ENCODE measurements at places on chromosomes 4 and X.
A peak's percentile ranks its signal among the peaks of the same experiment; 100 is the strongest.

DNA sequence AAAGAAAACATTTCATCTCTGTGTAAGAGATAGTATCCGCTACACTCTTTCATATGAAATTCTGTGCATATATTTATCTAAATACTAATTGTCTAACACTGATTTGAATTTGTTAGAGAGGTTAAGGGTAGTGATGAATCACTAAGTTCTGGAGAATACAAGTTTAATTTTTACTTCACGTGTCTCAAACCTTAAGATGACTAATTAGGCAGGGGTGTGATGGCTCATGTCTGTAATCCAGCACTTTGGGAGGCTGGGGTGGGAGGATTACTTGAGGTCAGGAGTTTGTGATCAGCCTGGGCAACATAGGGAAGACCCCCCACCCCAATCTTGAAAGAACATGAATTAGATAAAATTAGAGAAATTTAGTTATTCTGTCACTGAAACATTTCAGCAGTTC lies 2241.9 kb downstream of the PCDH7 start:
- DNase-seq: no peak

DNA sequence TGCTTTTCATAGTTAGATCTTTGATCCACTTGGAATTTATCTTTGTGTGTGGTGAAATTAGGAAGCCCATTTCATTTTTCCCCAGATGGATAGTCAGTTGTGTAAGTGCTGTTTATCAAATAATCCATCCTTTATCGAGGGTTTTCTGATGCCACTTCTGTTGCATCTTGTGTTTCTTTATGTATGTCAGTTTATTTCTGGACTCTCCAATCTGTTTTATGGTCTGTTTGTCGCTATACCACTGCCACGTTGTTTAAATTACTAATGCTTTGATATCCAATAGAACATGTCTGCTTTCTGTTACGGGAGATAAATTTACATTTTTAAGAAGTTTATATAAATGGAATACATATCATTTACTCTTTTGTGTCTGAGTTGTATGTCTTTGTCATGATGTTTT lies 21.0 kb downstream of the CD38 start:
- no peak for DNase-seq

DNA sequence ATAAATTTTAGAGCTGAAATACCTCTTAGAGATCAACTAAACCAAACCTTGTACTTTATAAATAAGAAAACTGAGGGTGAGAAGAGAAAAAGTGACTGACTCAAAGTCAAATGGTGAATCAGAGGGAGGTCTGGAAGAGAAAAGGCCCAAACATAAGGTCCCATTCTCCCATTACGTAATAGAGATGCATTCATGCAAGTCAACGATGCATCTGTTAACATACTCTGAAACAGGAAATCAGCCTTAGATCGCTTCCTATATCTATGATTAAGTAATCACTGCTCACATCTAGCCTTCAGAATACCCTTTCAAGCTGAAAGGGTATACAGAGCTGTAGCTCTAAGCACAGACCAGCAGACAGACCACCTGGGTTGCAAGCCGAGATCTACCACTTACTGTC lies 6.5 kb downstream of the RNF150 start:
- DNase-seq: no peak

- DNase-seq: no peak
These were observed 118.9 kb downstream of the ARSF start for GRCh38 chrX:3159995-3160720.

- no peak for DNase-seq
These were observed 147.1 kb downstream of the CPEB2 start for GRCh38 chr4:15149234-15149838.

DNA sequence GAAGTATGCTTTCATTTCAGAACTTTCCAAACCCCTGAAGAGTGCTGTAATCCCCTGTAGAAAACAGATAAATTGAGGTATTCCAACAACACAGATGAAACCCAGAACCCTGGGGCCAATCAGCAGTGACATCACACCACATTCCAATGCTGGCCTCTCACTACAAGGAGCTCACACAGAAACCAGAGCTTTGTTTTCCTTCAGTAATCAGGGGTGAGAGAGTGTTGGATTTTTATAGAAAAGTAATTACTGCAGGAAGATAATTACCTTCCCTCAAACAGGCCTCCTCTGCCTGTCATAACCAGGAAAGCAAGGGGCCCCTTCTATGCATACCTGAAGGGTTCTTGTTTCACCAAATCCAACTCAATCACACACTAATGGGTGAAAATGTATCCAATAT lies 246.2 kb downstream of the SCFD2 start:
- DNase-seq: no peak

DNA sequence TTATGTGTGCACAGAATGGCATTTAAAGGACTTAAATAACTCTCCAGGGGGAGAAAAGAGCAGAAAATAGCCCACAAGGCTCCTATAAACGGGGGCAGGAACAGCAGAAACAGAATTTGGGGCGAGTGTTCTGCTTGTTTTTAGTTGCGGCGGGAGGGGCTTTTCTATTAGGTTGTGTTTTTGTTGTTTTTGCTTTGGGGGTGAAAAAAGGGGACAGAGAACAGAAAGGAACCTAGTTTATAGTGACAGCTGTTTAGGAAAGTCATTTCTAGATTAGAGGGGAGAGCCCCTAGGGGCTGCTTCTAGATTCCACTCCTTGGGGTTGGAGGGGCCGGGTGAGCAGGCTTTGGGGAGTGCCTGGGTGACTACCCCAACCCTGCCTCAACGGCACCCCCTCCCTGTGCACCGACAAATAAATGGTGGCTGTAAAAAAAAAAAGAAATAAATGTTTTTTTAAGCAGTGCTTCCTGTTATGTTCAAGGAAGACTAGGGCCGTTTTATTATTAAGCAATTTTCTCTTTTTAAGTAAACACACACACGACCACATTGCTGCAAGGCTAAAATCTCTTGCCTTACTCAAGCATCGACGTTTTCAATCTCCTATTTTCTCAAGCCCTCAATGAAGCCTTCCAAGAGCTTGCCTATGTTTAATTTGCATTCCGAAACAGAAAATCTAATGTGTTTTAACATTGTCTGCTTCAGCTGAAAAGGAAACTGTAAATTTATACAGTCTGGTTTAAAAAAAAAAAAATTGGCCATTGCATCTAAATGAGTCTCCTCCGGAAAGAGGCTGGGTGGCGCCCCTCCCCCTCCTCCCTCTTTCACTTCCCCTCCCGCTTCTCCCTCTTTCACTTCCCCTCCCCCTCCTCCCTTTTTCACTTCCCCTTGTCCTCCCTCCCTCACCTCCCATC lies 123.3 kb upstream of the TBL1X start:
- no peak for DNase-seq

GRCh38 chr4:113344100-113344499 lies 294.6 kb downstream of the ANK2 start:
- no peak for DNase-seq

DNA sequence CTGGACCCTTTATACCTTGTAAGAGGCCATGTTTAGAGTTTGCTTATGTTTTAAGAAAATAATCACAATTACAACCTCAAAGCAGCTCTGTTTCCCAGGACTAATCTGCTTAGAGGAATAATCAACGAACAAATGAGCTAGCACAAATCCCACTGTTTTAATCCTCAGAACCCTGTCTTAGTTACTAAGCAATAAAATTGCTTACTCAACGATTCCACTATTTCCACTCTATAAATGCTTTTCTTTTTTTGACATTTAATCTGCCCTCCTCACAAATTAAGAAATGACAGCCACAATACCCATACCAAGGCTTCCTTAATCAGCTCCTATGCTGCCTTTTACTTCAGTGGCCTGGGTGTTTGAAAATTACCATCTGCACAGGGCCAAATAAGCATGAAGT lies 48.8 kb downstream of the FAM120C start:
- DNase-seq: no peak

GRCh38 chrX:64976673-64977040 lies 407 bp upstream of the ZC4H2 start:
- DNase-seq: no peak

DNA sequence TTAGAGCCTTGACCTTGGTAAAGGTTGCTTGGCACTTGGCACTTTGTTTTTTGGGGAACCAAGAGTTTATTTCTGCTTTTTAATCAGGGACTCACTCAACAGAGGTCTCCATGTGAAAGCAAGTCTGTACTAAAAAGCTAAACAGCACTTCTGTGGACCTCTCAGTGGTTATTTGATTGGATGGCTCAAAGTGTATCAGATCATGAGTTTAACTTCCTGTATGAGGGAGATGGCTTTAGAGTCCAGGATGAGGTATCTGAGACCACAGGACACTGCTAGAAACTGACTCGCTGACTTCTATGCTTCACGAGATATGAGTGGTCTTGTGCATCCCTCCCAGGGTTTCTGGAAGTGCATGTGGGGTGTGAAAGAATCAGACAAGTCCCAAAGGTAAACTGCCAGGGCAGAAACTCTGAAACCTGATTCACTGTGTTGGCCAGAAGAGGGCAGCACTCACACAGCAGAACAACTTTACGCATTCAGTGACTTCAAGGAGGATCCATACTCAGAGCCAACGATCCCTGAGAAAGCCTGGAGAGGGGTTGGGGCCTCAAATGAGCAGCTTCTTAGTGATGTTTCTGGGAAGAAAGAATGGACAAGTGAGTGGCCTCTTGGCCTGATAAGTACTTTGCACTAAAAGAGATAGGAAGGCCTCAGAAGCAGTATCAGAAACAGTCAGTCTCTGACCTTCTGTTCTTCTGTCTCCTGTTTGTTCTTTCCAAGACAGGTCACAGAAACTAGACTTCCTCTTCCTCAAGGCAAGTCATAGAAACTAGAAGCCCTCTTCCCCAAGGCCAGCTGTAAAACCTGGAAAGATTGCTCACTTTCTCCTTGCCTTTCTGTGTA lies 220.3 kb upstream of the CXCL13 start:
- DNase-seq: peak; percentile 39

Measured in activated CD4-positive, alpha-beta T cell treated with anti-CD3 and anti-CD28 coated beads, Interleukin-2, amount 50 U/mL, for 24 hours (primary cell).